Stimulated activated CD8-positive, alpha-beta memory T cell treated with anti-CD3 and anti-CD28 coated beads, Interleukin-4, amount 100 ng/mL, for 1 hour (primary cell): ENCODE measurements at places on chromosomes 12 and 14.

DNA sequence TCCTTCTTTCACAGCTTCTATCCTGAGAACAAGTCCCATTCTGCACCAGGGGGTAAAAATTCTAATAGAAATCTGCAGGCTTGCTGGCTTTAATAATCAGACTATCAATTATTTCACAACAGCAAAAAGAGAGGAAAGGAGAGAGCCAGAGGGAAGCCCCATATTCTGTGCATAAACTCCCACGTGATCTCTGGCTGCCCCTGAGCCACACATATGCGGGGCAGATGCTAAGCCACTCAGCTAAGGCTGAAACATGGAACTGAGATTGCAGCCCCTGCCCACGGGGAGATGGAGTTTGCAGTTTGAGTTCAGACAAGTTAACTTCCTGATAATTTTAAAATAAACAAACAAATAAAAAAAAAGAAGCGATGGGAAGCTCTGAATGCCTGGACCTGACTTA is 254.4 kb upstream of the CCDC196 start:
- DNase-seq = no peak

GRCh38 chr12:47488888-47489287 is 216.9 kb downstream of the RPAP3 start:
- no peak for DNase-seq

- no peak for DNase-seq
Measured at GRCh38 chr14:100323942-100324307, 786 bp downstream of the SLC25A47 start.

GRCh38 chr12:67879937-67880336 is 109.3 kb upstream of the IFNG-AS1 start:
- DNase-seq = no peak

DNA sequence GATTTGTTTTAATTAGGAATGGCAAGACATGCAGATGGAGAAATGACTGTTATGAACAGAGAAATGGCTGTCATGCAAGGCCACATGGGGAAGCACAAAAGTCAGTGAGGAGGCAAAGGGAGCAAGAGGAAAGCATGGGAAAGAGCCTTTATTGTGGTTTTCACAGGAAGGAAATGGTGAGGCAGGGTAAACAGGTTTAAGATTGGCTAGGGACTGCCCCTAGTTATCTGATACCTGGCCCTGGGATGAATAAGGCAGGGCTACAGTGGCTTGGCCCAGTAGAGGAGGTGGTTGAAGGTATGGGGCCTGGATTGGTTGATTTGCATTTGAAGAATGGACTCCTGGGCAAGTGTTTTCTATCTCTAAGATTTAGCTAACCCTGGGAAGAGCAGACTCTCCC is 168.7 kb upstream of the CNOT2 start:
- no peak for DNase-seq

DNA sequence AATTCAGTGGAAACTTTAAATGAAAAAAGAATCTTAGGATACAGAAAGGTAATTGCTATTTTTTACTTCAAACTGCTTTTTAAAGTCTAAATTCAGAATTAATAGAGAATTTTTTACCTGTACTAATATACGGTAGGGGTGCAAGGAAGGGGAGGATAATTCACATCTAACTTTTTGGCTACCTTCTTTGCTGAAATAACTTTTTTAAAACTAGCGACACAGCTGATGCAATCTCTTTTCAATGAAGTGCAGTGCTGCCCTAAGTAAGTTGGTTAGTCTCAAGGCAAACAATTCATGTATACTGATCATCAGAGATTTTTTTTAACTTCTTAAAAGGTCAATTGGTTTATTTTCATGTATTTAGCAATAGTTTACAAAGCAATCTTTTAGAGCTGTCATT is 119.8 kb downstream of the NEDD1 start:
- no peak for DNase-seq

- no peak for DNase-seq
Measured at GRCh38 chr12:40208707-40209446, 15.9 kb upstream of the LRRK2 start.

GRCh38 chr14:56720703-56721460 is 89.4 kb downstream of the OTX2 start:
- DNase-seq = no peak

- no peak for DNase-seq
Measured at GRCh38 chr12:94071258-94071657, 77.1 kb upstream of the PLXNC1 start.
